Epithelial cell of proximal tubule (primary cell): ENCODE measurements at places on chromosomes 1 and 21.

- no peak for DNase-seq
Measured at GRCh38 chr1:210989905-210990304, 144.0 kb downstream of the KCNH1 start.

- no peak for DNase-seq
Measured at GRCh38 chr1:239293350-239294110, 92.8 kb upstream of the CHRM3 start.

- DNase-seq, result no peak
Measured at GRCh38 chr1:151806170-151806569, 951 bp upstream of the LINGO4 start.

GRCh38 chr1:171037626-171038025 is 53.1 kb upstream of the FMO3 start:
- no peak for DNase-seq

DNA sequence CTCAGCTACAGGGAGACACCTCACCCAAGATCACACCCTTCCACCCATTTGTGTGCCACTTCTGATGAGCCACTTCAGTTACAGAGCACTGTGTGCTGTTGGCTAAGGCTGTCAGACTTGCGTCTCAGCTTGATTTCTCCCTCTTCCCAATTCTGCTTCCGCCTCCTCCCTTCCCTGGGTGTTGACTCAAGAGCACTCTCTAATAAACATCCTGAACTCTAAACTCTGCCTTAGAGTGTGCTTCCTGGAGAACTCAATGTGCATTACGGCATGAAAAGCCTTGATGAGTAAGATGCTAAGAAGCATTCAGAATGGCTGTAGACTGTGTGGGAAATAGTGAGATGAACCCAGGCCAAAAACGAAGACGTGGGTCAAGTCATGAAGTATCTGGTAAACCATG is 54.9 kb upstream of the S1PR1 start:
- DNase-seq, result no peak

- no peak for DNase-seq
Measured at GRCh38 chr1:163436140-163436812, 114.5 kb downstream of the NUF2 start.

DNA sequence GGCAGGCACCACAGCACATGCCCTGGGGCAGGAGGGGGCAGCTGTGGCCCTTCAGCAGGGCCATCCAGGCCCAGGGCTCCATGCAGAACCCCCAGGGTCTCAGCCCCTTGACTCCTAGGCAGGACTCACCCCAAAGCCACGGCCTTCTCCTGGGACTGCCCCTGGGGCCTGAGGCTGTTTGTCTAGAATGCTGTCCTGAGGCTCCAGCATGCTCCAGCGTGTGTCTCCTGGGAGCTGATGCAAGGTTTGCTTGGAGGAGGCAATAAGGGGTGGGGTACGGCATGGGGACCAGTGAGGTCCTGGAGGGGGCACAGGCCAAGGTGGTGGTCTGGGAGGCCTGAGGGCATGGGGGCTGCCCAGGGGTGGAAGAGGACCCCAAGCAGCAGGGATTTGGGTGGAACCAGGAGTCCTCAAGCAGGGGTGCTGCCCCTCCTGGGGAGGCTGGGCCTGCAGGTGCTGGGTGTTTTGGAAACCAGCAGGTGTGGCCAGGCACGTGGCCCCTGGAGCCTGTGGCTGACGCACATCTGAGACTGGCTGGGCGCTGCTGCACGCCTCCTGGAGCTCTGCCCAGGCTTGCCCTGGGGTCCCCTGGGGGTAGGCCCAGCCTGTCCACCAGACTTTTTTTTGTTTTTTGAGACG is 7.8 kb upstream of the CALML6 start:
- DNase-seq, result no peak

DNA sequence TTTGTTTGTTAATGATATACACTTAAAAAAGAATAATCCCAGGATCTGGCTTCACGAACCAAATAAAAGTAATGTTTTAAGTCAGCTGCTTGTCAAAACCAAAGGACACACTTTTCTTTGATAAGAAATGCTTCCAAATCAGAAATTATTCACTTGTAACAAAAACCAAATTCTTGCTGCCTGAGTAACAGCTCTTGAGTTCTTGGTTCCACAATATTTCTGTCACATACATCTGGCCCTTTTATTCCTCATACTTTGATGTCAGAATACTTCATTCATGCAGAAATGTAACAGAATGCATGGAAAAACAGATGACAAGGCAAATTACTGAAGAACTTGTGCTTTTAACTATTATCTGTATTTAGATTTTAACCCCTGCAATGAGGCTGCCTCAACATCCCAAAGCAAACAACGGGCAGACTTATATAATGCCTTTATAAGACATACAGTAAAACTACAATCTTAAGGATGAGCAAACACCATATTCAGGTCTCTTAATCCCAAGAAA is 1.5 kb downstream of the VAMP4 start:
- no peak for DNase-seq

DNA sequence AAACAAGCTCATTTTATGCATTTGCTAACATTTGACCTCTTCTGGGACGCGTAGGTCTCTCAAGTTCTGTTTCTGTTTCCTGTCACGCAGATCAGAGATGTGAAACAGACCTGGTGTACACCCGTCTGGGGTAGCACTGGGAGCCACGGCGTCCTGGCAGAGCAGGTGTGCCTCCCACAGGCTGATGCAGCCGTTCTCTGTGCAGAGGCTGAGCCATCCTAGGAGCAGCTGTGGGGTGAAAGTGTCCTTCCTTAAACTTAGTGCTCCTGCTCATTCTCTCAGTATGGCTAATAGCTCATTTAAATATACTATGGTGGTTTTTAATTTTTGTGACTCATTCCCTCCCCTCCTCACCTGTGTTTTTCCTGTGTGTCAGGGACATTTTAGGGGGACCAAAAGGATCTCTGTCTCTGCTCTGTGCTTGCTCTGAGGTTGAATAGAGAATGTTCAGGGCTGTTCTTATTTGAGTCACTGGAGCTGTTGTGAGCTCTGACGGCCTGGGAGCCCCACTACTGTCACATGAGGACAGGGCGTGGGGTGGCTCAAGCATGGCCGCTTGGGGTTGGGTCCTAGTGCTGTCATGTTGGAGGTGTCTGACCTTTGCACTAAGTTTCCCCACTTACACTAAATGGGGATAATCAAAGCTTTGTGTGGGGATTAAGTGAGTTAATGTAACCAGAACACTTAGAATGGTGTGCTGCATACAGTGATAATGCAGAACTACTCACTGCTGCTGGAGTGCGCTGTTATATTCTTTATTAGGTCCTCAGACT is 43.0 kb downstream of the GALNT2 start:
- no peak for DNase-seq

GRCh38 chr21:44428281-44428960 is 26.9 kb upstream of the LRRC3 start:
- no peak for DNase-seq

GRCh38 chr1:185495007-185495406 is 178.0 kb upstream of the IVNS1ABP start:
- DNase-seq, result no peak

DNA sequence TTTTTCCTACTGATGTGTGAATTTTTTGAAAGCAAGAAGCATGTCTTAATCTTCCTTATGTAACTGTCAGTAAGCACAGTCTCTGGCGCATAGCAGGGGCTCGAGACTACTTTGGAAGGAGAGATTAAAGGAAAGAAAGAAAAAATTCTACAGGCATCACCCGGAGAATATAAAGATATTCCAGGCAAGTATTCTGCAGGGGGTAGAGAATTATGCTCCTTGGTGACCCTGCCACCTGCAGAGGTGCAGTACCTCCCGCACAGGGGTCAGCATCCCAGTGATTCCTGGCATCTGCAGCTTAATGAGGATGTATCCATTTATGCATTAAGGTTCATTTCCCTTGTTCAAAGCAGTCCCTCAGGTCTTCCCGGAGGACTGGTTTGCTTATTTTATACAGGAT is 87.6 kb upstream of the WLS start:
- no peak for DNase-seq

DNA sequence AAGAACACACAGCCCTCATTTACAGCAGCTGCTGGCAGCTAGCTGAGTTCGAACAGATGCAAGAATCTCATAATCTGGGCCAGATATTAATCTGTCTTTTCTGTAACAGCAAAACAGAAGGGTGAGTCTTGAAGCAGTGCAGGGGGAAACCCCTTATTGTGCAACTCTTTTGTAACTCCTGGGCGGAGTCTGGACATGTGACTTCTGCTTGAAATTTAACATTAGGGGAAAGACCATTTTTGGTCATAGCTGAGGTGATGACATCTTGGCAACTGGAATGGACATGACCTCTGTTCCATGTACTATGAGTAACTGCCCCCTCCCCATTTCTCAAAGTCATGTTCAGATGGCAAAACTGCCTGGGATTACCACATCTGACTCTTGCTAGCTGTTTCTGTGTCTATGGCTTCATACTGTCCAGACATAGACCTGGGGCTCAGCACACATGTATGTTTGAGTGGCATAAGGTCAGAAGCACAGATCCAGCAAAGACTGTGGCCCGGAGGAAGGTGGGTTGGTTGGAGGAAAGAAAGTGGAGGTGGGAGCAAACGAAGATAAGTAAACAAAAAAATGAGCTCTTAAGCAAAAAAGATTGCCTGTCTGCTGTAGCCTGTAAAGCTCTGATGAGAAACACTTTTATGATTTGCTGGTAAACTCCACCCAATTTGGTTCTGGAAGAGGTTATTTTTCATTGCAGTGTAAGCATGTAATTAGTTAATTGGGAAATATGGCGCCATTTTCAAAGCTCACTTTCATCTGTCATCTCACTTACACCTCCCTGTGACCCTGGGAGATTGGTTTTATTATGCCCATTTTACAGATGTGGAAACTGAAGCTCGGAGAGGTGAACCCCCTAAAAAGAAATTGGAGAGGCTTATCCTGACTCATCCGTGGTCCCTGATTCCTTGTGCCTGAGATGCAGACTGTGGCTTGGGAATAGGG is 26.1 kb downstream of the ETS2 start:
- peak; percentile 100 for DNase-seq

DNA sequence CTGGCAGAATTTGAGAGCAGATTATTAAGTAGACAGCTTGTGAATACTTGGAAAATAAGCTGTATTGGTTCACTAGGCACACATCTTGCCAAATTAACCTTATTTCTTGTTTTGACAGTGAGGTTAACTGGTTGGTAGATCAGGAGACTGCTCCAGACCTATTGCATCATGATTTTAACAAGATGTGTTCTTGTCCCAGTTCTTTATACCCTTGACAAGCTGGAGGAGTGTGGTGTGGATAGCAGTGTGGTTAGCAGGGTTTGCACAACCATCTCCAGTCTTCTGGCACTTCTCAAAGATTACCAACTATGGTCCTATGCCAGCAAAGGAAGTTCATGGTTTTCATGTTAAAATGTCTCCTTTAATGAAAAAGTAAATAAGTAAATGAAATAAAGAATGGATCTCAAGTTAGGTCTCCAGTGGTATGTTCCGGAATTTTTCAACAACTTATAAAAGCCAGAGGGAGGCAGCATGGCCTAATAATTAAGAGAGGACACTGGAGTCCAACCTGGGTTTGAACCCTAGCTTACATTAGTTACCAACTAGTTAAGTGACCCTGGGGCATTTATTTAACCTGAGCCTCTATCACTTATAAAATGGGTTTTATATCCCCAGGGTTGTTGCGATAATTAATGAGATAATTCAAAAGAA is 34.1 kb downstream of the DDX20 start:
- DNase-seq, result no peak

DNA sequence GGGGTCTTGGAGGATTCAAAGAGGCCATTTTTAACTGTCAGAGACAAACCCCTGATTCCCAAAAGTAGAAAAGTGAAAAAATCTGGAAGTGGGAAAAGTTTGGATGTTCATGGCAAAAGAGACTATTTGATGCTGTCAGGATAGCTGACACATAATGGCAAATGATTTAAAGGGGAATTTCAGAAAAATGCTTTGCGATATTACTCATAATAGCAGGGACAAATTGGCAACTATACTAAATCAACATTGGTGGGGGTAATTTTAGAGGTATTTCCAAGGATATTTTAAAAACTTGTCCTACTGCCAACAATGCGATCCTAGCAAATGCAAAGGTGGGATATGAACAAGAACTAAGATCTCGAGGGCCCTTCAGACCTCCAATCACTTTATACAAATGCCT is 5.3 kb upstream of the GSTM4 start:
- DNase-seq, result no peak

- no peak for DNase-seq
Measured at GRCh38 chr1:96541491-96541890, 180.1 kb upstream of the PTBP2 start.

DNA sequence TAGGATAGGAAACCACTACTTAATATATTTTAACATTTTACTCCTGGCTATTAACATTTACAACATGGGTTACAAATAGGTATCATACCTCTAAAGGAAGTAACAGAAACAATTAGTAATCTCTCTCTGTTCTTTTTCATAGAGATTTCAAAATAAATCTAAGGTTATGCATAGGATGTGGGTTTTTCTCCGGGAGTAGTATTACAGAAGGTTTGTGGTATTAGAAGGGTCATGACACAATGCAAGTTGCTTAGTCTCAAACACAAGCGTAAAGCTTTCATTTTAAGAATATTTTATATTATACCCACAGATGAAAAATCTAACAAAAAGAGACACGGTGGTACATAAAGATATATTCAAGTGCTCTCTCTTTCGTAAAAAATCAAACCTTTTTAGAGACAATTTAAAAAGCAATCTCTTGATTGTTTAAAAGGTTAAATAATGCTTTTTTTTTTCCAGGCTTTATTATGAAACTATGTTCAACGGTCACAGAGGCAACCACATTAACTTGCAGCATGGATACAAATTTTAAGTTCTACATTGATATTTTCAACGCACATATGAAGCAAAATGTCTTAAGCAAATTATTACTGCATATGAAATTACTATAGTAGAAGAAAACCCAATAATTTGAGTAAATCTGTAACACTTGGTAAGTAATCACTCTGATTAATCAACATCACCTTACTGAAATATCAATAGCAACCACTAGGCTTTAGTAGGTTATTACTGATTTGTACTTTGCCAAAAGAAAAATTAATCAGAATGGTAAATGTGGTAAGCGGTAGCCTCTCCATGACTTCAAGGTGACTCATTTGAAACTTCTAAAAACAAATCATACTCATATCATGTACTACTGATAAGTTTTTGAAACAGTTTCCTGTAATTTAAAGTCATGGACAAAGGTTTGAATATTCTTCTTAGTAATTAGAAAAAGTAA is 97.4 kb upstream of the GFI1 start:
- DNase-seq, result no peak

GRCh38 chr1:178238722-178239510 is 145.0 kb downstream of the RASAL2 start:
- DNase-seq, result peak; percentile 99

DNA sequence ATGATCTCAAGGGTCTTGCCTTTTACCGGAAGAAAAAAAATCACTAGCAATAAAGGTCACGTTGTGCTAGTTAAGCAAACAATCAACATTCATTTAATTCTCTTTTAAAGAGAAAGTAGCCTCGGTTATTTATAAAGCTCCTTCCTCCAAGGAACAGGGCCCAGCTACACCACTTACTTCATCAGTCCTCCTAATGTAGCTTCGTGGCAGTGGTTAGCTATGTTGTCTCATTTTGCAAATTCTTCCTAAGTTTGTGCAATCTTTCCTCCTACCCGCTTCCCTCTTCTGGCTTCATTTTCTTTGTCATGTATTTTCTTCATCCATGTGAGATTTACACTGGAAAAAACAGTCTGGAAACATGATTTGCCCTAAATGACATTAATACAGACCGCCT is 554.2 kb downstream of the NUF2 start:
- no peak for DNase-seq
